Activated CD8-positive, alpha-beta memory T cell treated with anti-CD3 and anti-CD28 coated beads for 36 hours (primary cell): ENCODE measurements at places on chromosomes 2 and 18. TPM values are rescaled to one million over a fixed set of nuclear protein-coding genes. Genes with fewer than 3 reads are reported as not detected.

The NEB gene
- total RNA-seq: 0.02 TPM

The XRCC5 gene
- total RNA-seq: 603 TPM

The ADRA2B gene
- 0.34 TPM for total RNA-seq

The NCKAP5 gene
- total RNA-seq: not detected

The MAPRE3 gene
- 3.8 TPM for total RNA-seq

The TEX44 gene
- total RNA-seq: not detected

The POTEF gene
- not detected for total RNA-seq

The CFC1 gene
- not detected for total RNA-seq

The WIPF1 gene
- total RNA-seq: 350 TPM

The POLR1B gene
- 75.8 TPM for total RNA-seq

The MGAT4A gene
- total RNA-seq: 48.7 TPM

The NEU4 gene
- total RNA-seq: not detected

The SKOR2 gene
- total RNA-seq: not detected

The ALPP gene
- total RNA-seq: not detected

The ITGB6 gene
- total RNA-seq: not detected

The GREB1 gene
- total RNA-seq: 0.86 TPM

The KCNJ13 gene
- not detected for total RNA-seq

The SOWAHC gene
- 0.19 TPM for total RNA-seq

The FAM237A gene
- not detected for total RNA-seq

The ALPI gene
- not detected for total RNA-seq

The HIBCH gene
- total RNA-seq: 26.6 TPM

The TUBA3E gene
- not detected for total RNA-seq

The MARCHF4 gene
- total RNA-seq: not detected

The LCT gene
- total RNA-seq: 0.25 TPM

The KIF5C gene
- 25.4 TPM for total RNA-seq

The RAPH1 gene
- total RNA-seq: 1.5 TPM

The CIB4 gene
- total RNA-seq: not detected

The SMIM21 gene
- total RNA-seq: not detected

The ERICH2 gene
- total RNA-seq: not detected

The TNFRSF11A gene
- total RNA-seq: 1.6 TPM

The ANTXR1 gene
- 0.30 TPM for total RNA-seq

The C18orf54 gene
- 9.5 TPM for total RNA-seq

The REG1A gene
- not detected for total RNA-seq

The CCDC141 gene
- total RNA-seq: 1.1 TPM

The PMAIP1 gene
- total RNA-seq: 69.1 TPM

The APOB gene
- total RNA-seq: not detected

The PKDCC gene
- total RNA-seq: 0.13 TPM

The ARHGEF33 gene
- 0.89 TPM for total RNA-seq

The UGT1A8 gene
- not detected for total RNA-seq

The ESPNL gene
- 0.04 TPM for total RNA-seq

The TBR1 gene
- not detected for total RNA-seq

The UGT1A1 gene
- total RNA-seq: not detected

The CPO gene
- not detected for total RNA-seq
